ENCODE measurements at places on chromosomes 13 and 19.

GRCh38 chr19:8702350-8702749 is 3.8 kb upstream of the ACTL9 start:
- peak; percentile 6 for DNase-seq

- no peak for DNase-seq
Measured at GRCh38 chr19:6590827-6591319, at the start of gene CD70. Gene CD70, minus strand, starts transcription at chr19:6591150. Its CDS starts 148 bp downstream, at chr19:6591002.

DNA sequence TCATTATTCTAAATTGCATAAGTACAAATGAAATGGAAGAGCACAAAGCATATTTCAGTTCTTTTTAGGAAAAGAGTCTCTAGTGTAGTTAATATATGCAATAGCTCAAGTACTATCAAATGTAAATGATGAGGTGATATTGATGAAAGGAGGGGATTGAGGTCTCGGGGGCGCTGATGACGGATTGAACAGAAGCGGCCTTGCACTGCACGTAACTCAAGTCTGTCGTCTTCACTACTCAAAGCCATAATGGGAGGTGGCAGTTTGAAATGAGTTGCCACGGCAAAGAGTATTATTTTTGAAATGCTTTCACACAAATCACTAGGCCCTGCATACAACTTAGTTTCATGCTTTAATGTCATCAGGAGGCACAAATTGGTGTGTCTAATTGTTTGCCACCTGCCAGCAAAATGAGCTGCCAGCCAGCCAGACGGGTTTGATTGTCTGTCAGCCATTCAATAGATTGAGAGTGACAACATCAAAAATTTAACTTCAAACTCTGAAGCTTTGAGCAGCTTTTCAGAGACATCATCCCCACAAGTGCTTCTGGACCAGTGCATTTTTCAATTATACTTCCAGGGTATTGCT is 256.6 kb downstream of the NBEA start:
- no peak for DNase-seq

GRCh38 chr13:33353210-33353609 is 67.7 kb upstream of the STARD13 start:
- no peak for DNase-seq

GRCh38 chr19:41144403-41144802 is 30.2 kb downstream of the CYP2F1 start:
- DNase-seq = peak; percentile 78

GRCh38 chr19:19134687-19135158 is 3.6 kb downstream of the TMEM161A start:
- DNase-seq = peak; percentile 31

- no peak for DNase-seq
Measured at GRCh38 chr13:31012655-31013024, 80.2 kb downstream of the TEX26 start.

DNA sequence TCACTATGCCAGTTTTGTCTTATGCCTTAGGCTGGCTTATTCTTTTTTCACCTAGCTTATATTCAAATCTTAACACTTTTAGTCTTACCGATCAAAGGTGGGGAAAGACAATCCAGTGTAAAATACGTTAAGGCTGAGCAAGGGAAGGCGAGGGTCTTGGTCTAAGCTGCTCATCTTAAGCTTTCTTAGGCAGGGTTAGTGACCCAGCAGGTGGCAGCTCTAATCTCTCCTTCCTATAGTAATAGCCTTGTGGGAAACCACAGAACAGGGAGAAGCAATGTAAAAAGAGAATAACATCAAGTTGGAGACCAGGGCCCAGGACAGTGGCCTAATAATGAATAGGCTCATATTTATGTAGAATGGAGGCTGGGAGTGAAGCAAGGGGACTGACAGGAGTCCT is 45.9 kb downstream of the COG3 start:
- no peak for DNase-seq

DNA sequence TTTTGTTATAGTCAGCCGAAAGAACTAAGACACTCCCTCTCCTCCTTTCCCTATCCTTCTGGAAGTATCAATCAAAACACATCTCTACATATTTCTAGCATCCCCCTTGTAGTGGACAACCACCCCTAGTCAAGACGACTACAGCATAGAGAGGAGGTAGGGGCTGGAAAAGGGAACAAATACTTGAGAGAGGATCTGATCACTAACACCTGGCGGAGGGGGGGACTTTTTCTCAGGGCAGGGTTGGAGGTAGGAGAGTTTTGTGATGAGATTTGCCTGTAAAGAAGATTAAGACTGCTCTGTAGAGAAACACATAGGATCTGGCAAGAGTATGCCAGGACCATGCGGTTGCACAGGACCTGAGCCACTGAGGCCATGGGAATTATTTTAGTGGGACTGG is 208.1 kb downstream of the SHISA2 start:
- DNase-seq = no peak

GRCh38 chr19:44925114-44925891 is 10.9 kb downstream of the APOC1 start:
- DNase-seq = no peak

DNA sequence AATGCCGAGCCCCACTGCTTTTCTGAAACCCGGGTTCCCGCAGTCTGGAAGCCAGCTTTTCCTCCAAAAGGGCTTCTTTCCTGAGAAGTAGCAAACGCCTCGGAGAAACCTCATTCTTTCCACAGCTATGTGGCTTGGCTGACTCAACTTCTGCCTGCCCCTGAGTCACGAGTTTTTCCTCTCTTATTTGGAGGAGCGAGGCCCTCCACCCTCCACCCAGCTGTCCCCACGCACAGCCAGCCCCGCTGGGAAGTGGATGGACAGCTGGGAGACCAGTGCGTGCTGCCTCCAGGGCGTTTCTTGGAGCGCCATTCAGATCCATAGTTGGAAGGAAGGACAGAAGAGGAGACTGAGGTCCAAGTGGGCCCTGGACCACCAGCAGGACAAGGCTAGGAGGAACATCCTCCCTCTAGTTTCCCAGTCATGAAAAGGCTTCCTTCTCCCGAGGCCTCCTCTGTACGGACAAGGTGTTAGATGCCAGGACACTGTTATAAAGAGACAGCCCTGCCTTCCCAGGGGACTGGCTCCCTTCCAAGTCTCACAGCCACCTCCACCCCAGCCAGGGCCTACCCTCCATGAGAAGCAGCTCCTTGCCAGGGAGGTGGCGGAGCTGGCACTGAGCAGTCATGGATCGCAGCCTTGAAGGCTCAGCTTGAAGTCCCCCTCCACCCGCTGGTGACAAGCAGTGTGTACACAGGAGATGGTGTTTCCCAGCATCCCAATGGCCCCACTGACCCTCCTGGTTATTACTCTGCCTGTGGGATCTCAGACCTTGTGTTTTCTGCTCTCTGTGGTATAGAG is 2.5 kb upstream of the PLEKHF1 start:
- DNase-seq = no peak

GRCh38 chr19:43678512-43679261 is 8.7 kb upstream of the PLAUR start:
- DNase-seq = no peak

- DNase-seq = no peak
Measured at GRCh38 chr13:44272692-44273091, 100.9 kb upstream of the SERP2 start.

- DNase-seq = no peak
Measured at GRCh38 chr19:57233207-57233606, 2.4 kb downstream of the AURKC start.
